Neural crest cell (in vitro differentiated cells): ENCODE measurements at places on chromosomes 5 and 9.

DNA sequence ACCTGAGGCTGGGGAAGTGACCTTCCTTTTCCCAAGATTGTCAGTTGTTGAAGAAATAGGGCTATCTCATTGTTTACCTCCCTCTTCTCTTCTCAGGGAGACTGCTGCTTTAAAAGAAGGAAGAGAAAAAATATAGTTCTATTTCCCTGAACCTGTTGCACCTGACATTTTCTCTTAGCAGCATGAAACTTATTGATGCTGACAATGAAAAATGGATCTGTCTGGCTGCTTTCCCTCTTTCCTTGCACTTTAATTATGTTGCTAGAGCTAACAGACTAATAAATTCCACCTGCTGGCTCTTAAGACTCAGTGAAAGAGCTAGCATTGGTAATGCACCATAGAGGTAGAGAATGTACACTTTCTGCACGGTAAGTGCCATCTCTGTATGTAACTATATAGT is 6.2 kb upstream of the CKMT2 start:
- no peak for DNase-seq

GRCh38 chr5:88688984-88689667 is 193.9 kb downstream of the MEF2C start:
- DNase-seq, result no peak

GRCh38 chr5:65480306-65480865 is 1.3 kb downstream of the ADAMTS6 start:
- no peak for DNase-seq

GRCh38 chr5:135095052-135095715 is 61.2 kb upstream of the PITX1 start:
- no peak for DNase-seq

DNA sequence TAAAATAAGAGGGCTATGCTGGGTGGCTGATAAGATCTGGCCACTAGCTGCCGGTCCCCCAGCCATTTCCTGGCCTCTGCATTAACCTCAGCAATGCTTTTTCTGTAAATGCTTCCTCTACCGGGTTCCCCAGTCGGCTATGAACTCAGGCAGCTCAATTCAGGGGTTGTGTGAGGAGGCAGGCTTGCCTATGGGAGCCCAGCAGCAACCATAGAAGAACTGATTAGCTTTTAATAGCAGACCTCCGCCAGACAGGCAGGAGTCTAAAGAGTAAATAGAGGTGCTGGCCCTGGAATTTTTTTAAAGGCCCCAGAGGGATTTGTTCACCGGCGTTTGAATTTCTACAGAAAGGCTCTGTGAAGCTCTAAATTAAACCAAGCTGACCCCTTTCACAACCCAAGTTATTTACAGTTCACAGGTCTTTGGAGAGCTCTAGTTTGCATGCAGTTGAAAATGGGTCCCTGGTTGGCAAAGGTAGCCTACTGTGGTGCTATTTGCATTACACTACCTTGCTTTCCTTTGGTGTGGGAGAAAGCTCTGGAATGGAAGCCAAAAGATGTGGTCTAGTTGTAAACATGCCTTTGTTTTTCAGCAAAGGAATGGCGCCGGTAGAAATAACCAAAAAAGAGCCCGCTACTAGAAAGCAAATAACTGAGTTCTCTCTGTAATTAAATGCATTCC is 289.7 kb upstream of the SEMA6A start:
- no peak for DNase-seq

DNA sequence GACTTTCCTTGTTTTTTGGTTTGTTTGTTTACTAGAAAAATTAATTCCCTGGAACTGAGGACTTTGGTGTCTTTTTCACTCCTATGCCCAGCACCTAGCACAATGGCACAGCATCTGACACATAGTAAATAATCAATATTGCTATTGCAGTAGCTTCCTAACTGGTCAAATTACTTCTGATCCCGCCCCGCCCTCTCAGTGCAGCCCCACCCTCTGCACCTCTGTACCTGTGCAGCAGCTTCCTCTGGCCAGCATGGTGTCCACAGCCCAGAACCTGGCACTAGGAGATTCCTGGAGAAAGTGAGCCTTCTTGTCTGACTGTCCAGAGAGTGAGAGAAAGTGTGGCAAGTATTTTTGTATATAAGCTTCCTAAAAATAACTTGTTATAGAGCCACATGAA is 343.2 kb downstream of the ZNF608 start:
- no peak for DNase-seq

DNA sequence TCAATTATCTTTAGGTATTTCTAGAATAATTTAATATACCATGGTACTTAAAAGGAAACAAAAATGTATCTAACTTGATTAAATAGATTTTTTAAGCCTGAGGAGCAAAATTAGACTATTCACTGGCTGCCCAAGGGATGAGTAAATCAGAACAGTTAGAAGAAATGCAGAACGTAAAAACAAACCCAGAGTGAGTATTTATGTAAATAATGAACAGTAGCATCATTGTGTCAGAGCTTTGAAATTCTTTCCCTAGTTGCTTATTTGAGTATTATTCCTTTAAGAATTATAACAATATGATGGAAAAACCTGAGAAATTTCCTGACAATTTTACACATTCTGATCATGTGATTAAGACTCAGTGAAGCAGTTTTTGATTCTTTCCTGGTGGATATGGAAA is 200.9 kb downstream of the GDNF start:
- no peak for DNase-seq

- peak; percentile 54 for DNase-seq
Observed at GRCh38 chr9:20621471-20622329, 599 bp downstream of the MLLT3 start.

GRCh38 chr5:9473624-9474023 is 72.3 kb downstream of the SEMA5A start:
- no peak for DNase-seq

- no peak for DNase-seq
Observed at GRCh38 chr9:30928045-30928444, 1456.4 kb upstream of the ACO1 start.

GRCh38 chr5:161847941-161848391 is at the start of gene GABRA1:
Gene GABRA1 (plus strand): TSS chr5:161848120. CDS start chr5:161850811, 2,691 bp downstream.
- peak; percentile 32 for DNase-seq

- DNase-seq, result no peak
Observed at GRCh38 chr5:148986636-148987035, 76.2 kb downstream of the SH3TC2 start.

GRCh38 chr5:125668884-125669283 is 754.3 kb upstream of the GRAMD2B start:
- no peak for DNase-seq

DNA sequence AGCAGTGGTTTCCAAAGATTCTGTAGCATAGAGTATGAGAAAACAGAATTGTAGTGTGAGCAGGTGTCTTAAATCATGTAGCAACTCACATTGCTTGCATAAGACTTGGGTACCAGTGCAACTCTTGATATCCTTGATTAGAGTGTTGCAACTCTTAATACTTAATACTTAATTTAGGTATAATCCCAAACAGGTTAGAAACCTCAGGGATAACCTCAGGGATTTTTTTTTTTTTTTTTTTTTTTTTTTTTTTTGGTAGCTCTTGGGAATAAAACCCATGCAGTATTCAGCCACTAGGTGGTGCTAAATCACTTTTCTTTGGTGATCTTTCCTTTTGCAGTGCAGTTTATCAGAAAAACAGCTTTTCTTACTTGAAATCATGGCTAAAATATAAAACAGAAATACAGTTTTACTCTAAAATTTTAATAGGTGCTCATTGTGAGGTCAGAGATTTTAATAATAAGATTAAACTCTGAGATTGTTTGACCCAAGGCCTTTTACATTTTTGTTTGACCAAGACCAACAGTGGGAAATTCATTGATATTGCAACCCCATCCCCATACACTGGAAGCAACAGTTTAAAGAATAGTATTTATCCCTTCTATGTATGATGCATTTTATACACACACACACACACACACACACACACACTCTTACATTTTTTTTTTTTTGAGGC is 55.3 kb downstream of the ERAP1 start:
- peak; percentile 58 for DNase-seq

GRCh38 chr5:54738973-54739367 is 221.4 kb downstream of the SNX18 start:
- no peak for DNase-seq

DNA sequence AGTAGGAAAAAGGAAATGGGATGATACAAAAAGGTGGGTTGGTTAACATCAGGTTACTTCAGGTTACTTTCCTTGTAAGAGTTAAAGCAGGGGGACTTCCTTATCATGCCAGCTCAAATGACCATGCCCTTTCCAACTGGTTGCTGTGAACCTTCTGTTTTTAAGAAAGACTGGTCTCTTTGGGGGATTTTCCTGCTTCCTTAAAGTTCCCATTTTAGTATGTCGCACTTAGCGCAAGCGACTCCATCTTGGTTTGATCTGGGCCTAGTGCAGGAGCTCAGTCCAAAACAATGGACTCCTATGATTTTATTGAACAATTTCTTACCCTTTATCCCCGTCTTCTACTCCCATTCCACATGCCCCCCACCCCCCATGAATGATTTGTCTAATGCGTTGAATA is 169.8 kb downstream of the INSYN2B start:
- DNase-seq, result no peak

GRCh38 chr5:37665272-37665671 is 174.6 kb downstream of the GDNF start:
- DNase-seq, result no peak
